ENCODE measurements at places on chromosomes 3 and 15.
A peak's percentile ranks its signal among the peaks of the same experiment; 100 is the strongest.

DNA sequence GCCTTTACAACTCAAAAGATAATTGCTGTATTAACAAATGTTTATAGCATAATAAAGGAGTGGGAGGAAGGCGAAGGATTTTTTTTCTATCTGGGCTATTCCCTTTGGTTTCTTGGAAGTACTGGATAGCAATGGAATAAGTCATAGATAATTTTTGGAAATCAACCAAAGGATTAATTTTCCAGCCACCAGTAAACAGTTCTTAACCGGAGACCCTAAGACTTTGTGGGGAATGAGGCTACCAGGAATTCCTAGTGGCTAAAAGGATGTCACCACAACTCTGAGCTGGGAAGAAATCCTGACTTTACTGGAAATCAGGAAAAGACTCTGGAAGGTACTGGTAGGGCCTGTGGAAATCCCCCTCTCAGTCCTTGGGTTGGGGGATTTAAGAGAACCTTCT is 138.4 kb upstream of the RARB start:
- DNase-seq = no peak

GRCh38 chr3:58665405-58665804 is 1.2 kb downstream of the FAM3D start:
- no peak for DNase-seq

GRCh38 chr3:141864281-141864970 is 12.0 kb upstream of the ATP1B3 start:
- no peak for DNase-seq

- no peak for DNase-seq
Observed at GRCh38 chr15:31088672-31089367, 12.7 kb downstream of the TRPM1 start.

- no peak for DNase-seq
Observed at GRCh38 chr15:98938105-98938417, 69.5 kb downstream of the PGPEP1L start.

DNA sequence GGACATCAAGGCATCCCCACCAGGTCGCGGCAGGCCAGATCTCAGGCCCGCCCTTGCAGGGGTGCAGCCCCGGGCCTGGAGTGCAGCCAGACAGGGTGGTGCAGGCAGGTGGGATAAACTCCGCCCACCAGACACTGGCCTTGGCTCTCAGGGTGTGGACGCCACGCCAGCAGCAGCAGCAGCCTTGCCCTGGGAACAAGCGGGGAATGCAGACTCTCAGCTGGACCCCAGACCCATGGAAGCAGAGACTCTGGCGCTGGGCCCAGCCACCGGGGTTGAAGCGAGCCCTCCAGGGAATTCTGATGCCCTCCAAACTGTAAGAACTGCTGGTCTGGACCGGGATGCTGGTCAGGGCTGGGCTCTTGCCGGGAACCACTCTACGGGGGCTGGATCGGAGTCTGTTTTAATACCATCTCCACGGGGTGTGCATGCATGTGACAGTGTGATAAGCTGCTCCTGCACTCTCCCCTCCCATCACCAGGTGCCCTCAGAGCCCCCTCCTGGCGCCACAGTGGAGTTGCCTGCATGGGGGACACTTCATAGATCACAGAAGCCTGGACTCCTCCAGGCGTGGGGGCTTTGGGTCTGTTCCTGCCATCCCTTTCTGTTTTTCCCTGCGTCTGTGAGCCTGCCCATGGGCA is 142.7 kb downstream of the NSMCE3 start:
- no peak for DNase-seq

- DNase-seq = no peak
Observed at GRCh38 chr3:189277711-189278110, 105.9 kb downstream of the TPRG1 start.

GRCh38 chr15:57147621-57148020 is 228.7 kb upstream of the CGNL1 start:
- no peak for DNase-seq

GRCh38 chr3:81760215-81760614 is 1.2 kb downstream of the GBE1 start:
- DNase-seq = no peak

GRCh38 chr3:155233213-155233612 is 60.3 kb downstream of the STRIT1 start:
- DNase-seq = no peak

DNA sequence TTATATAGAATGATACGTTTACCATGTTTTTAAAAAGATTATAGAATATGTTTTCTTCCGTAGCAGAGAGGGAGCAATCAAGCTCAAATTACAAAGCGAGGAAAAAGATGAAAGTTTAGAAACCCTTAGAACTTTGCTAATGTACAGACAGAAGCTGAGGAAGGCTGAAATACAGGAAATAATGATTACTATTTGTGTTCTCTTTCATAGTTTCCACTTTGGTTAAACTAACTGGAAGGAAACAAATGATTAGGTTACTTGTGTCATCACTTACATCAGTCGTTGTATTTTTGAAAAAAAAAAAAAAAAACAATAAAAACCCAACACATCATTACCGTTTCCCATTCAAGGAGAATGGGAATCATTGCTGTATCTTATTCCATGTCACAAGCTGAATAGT is 337.8 kb upstream of the CBLB start:
- DNase-seq = no peak

- no peak for DNase-seq
Observed at GRCh38 chr3:177571271-177571943, 374.1 kb upstream of the TBL1XR1 start.

DNA sequence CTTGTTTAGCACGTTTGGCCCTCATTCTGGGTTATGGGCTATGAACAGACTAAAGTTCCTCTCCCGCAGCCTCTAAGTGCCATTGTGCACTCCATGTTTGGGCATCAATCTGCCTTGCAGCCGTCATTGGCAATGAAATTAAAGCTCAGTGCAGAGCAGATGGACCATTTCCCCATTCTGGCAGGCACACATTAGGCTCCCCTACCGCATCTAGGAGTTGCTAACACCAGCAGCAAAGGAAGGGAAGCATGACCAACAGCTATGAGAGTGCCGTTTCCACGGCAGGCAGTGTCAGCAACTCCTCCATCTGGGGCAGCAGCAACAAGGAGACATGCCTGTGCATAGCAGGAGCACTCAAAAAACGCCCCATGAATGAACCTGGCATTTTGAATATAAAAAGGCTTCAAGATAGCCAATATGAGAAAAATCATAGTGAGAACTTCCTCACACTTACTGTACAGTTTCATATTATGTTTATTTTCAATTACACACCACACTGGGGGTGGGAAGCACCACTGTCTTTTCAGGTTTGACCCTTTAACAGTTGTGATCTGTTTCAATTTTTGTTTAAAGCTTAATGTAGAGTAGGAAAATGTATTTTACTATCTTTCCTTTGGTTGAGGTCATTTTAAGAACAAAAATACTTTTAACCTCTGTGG is 218.7 kb downstream of the KCNMB2 start:
- DNase-seq = no peak

- peak; percentile 50 for DNase-seq
Observed at GRCh38 chr3:134374105-134374790, at the start of gene AMOTL2. AMOTL2 (minus strand) TSS chr3:134374447; CDS start chr3:134371433, 3,014 bp downstream.

DNA sequence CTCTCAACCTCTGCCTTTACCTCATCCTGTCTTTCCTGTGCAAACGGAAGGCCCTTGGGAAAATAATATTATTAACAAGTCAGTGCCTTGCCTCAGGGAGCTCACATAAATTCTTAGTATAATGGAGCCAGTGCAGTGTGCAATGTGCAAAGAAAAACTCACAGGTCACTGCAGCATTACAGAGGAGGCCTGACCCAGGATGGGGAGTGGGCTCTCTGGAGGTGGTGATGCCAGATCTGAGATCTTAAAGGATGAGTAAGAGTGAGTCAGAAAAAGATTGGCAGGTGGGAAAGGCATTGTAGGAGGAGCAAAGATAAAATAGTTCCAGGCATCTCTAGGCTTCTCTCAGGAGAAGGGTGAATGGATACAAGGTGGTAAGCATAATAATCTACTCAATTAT is 185.6 kb upstream of the ADAMTS9 start:
- DNase-seq = no peak

DNA sequence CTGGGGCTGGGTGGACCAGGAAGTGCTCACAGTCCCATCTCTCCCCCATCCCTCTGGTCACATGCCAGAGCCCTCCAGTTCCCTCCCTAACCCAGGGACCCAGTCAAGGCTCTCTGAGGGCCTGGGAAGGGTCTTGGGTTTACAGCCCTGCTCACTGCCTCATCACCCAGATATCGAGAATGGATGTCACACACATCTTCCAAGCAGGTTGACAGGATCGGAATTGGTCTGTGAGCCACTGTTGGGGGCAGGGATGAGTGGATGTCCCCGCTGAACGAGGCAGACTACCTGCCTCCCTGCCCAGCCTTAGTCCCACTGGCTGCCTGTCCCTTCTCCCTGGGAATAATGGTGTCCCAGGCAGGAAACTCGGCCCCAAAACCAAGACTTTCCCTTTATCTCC is 20.0 kb upstream of the GOLGA6C start:
- no peak for DNase-seq

DNA sequence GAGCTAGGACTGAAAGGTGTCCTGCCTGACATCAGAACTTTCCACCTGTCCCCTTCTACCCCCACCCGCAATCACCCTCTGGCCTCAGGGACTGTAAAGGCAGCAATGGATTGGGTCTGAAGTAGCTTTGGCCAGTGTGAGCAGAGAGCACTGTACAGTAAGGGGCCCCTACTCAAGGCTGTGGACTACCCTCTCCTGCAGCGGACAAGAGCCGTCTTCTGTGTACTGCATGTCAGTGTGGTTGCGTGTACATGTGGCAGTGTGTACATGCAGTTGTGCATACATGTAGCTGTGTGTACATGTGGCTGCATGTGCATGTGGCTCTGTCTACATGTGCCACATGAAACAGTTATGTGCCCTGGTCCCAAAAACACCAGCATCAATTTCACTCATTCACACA is 205.9 kb upstream of the LINGO1 start:
- DNase-seq = no peak

GRCh38 chr15:90942354-90943120 is 7.5 kb downstream of the UNC45A start:
- DNase-seq = no peak

DNA sequence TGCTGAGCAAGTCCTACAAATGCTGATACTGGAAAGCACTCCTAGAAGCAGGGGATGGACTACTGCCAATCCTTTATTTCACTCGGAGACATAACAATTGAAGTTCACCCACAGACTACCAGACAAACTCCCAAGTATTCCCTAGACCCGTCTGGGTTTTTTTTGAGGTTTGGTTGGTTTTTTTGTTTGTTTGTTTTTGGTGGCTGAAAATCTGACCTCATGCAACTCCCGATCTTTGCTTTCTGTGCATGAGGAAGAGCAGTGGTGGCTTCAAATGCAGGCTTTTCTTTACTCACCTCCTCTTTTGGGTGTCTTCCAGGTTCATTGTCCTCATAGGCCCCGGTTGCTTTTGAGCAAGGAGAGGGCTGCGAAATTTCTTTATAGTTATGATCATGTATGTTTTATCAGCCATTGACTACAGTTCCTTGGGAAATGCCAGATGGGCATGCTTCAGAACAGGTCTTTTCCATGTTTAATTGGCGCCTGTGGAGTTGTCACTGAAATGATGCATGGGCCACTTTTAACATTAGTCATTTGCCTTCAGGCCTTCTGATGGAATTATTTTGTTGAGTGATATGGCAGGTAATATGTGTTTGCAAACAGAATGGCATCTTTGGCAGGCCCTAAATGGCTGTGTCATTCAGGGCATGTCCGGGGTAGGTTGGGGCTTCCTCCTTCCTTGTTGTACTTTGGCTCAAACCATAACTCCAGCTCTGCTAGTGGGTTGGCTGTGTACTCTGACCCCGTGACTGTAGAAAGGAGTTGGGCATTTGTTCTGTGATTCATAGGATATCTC is 81.3 kb upstream of the ZBED2 start:
- no peak for DNase-seq

- DNase-seq = peak; percentile 93
Observed at GRCh38 chr3:129314386-129315222, 35.9 kb downstream of the HMCES start.

DNA sequence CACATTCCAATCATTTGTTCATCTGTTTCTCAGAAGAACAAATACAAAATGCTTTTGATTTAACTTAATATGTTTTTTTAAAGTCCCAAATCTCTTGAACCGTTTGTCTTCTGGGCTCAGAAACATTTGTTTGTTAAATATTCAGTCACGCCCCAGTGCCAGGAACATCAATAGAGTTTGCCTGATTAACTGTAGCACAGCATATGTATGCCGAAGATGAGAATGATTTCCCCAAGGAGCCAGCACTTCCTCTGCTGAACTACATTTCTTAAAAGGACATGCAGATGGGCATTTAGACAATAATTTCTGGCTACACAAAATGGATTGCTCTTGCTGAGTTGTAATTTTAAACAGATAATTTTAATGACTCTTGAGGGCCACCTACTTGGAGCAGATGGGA is 191.6 kb upstream of the FAM3D start:
- no peak for DNase-seq

DNA sequence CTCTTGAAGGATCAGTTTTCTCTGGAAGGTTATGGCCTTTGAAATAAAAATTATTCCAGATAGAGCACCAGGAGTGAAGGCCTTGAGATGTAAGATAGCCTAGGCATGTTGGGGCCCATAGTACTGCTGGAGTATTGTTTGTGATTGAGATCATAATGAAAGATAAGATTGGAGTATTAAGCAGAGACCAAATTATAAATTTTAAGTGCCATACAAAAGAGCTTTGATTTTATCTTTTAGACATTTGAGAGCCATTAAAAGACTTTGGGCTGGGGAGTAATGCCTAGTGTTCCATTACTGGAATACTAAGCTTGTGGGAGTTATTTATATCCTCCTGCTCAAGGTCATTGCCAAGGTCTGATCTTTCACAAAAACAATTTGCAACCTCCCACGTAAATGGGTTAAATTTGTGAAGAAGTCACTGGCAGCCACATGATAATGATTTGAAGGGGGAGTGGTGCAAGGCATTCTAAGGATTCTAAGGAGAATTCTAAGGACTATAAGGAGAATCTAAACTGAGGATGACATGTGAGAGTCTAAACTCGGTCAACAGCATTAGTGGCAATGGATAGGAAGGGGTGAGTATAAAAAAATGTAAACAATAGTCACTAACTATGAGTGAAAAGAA is 12.8 kb downstream of the ELL3 start:
- DNase-seq = no peak

DNA sequence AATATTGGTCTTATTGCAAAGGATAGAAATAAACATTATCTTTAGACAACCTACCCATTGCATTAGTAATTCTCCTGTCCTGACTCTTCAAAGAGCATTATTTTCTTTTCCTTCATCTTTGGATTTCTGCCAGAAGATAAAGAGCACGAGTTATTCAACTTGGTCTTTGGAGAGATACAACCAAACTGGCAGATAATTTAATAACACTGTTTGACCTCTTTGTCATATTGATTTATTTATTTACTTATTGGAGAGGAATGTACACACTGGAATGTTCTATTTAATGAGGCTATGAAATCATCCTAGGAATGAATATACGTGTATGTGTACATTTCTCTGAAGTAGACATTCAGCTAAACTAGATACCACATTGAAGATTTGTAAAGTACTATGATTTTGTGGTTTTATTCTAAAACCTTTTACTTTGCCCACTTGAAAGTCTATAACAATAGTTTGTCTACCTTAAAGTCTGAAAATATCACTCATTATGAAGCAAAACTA is 462.1 kb downstream of the C3orf38 start:
- DNase-seq = peak; percentile 0

GRCh38 chr3:182241766-182242488 is 530.2 kb downstream of the SOX2 start:
- DNase-seq = no peak

GRCh38 chr3:45082142-45082538 is 56.0 kb downstream of the CLEC3B start:
- no peak for DNase-seq

Measured in NCI-H1930 (cell line).